ENCODE measurements at places on chromosomes 4 and X. TPM values are rescaled to one million over a fixed set of nuclear protein-coding genes. Genes with fewer than 3 reads are reported as not detected.

- no peak for DNase-seq
- no peaks in the 10 kb centered on the region for H3K4me1 ChIP-seq
- H3K27ac ChIP-seq = no peak overlapping the region
- H3K27me3 ChIP-seq = no peaks in the 10 kb centered on the region
Observed at GRCh38 chr4:27514711-27515110, 654.1 kb downstream of the STIM2 start.

- H3K27ac ChIP-seq = no peak overlapping the region
- DNase-seq = no peak
- no peaks in the 10 kb centered on the region for H3K27me3 ChIP-seq
- H3K4me1 ChIP-seq = no peaks in the 10 kb centered on the region
- no peak overlapping the region for H3K4me3 ChIP-seq
Observed at GRCh38 chrX:69900491-69900890, 149.2 kb downstream of the AWAT2 start.

The ANKRD50 gene
- total RNA-seq = 29.3 TPM

DNA sequence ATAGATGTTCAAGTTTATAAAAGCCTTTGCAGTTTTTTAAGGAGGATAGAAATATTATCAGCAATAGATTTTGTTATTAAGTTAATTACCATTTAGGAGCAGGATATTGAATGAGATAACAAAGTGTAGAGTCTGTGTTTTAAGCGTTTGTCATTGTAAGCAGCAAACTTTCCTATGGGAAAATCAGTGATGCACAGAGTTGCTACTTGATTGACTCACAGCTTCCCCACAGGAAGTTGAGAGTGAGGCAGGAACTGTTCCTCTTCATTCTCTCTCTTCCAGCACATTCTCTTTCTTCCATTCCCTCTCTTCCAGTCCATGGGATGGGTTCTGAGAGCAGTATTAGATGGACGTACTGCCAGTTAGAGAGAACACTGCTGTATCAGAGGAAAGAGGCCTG, 867.7 kb upstream of the AGA start:
- no peak overlapping the region for H3K4me3 ChIP-seq
- no peaks in the 10 kb centered on the region for H3K4me1 ChIP-seq
- no peaks in the 10 kb centered on the region for H3K36me3 ChIP-seq
- no peak overlapping the region for H3K27ac ChIP-seq
- no peaks in the 10 kb centered on the region for H3K27me3 ChIP-seq

The SLC4A4 gene
- total RNA-seq = 3.9 TPM

- DNase-seq = no peak
- H3K27ac ChIP-seq = no peak overlapping the region
- no peaks in the 10 kb centered on the region for H3K36me3 ChIP-seq
- H3K27me3 ChIP-seq = no peaks in the 10 kb centered on the region
Observed at GRCh38 chr4:3521621-3522325, 10.4 kb downstream of the LRPAP1 start.

The KCND1 gene
- 1.2 TPM for total RNA-seq

- H3K4me3 ChIP-seq = no peak overlapping the region
- no peaks in the 10 kb centered on the region for H3K27me3 ChIP-seq
- peaks cover 15% of the 10 kb centered on the region for H3K4me1 ChIP-seq
- H3K36me3 ChIP-seq = peaks cover 10% of the 10 kb centered on the region
Observed at GRCh38 chr4:154014407-154015321, 225.8 kb upstream of the SFRP2 start.

The NKX3-2 gene
- total RNA-seq = 4.0 TPM

DNA sequence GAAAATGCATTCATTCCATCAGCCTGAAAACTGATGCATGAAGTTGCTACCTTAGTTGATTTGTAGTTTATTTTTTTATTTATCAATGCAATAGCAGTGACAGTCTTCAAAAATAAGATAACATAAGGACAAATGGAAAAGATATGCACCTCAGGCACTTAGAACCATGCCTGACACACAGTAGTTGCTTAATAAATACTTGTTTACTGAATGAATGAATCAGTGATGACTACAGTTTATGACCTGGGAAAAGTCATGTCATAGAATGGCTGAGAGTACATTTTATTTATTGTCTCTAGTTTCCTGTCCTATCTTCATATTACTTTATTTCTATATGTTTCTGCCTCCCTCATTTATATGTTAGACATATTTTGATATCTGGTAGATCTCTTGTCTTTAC, 171.8 kb downstream of the TLL1 start:
- no peak overlapping the region for H3K27ac ChIP-seq
- no peak for DNase-seq
- no peaks in the 10 kb centered on the region for H3K27me3 ChIP-seq
- peaks cover 3% of the 10 kb centered on the region for H3K4me1 ChIP-seq

GRCh38 chr4:99947190-99947578, 766 bp upstream of the DNAJB14 start:
- no peak overlapping the region for H3K4me3 ChIP-seq
- H3K4me1 ChIP-seq = peaks cover 47% of the 10 kb centered on the region
- peak overlapping the region; percentile 96 for H3K27ac ChIP-seq

- H3K36me3 ChIP-seq = peaks cover 14% of the 10 kb centered on the region
- no peak for DNase-seq
- H3K4me3 ChIP-seq = no peak overlapping the region
Observed at GRCh38 chr4:1939664-1940509, 68.7 kb downstream of the NSD2 start.

GRCh38 chrX:154597221-154597620, 12.3 kb downstream of the CTAG1A start:
- DNase-seq = no peak
- no peaks in the 10 kb centered on the region for H3K4me1 ChIP-seq
- no peak overlapping the region for H3K4me3 ChIP-seq
- H3K27me3 ChIP-seq = peaks cover 5% of the 10 kb centered on the region
- H3K27ac ChIP-seq = no peak overlapping the region
- H3K36me3 ChIP-seq = peaks cover 8% of the 10 kb centered on the region

The TMEM255A gene
- 0.70 TPM for total RNA-seq

The EGF gene
- total RNA-seq = 0.84 TPM

GRCh38 chr4:40363945-40364344, 28.8 kb downstream of the CHRNA9 start:
- H3K36me3 ChIP-seq = no peaks in the 10 kb centered on the region
- no peaks in the 10 kb centered on the region for H3K27me3 ChIP-seq
- H3K4me1 ChIP-seq = no peaks in the 10 kb centered on the region
- DNase-seq = no peak
- H3K27ac ChIP-seq = no peak overlapping the region
- no peak overlapping the region for H3K4me3 ChIP-seq

GRCh38 chr4:94939791-94940519, 182.2 kb downstream of the BMPR1B start:
- H3K4me1 ChIP-seq = peaks cover 18% of the 10 kb centered on the region
- no peaks in the 10 kb centered on the region for H3K36me3 ChIP-seq
- H3K27ac ChIP-seq = no peak overlapping the region
- DNase-seq = no peak
- no peak overlapping the region for H3K4me3 ChIP-seq
- no peaks in the 10 kb centered on the region for H3K27me3 ChIP-seq

The IL21 gene
- not detected for total RNA-seq

- no peak overlapping the region for H3K27ac ChIP-seq
- no peak for DNase-seq
- no peaks in the 10 kb centered on the region for H3K27me3 ChIP-seq
Observed at GRCh38 chr4:143382596-143382995, 45.9 kb downstream of the GAB1 start.

The STARD8 gene
- 1.8 TPM for total RNA-seq

DNA sequence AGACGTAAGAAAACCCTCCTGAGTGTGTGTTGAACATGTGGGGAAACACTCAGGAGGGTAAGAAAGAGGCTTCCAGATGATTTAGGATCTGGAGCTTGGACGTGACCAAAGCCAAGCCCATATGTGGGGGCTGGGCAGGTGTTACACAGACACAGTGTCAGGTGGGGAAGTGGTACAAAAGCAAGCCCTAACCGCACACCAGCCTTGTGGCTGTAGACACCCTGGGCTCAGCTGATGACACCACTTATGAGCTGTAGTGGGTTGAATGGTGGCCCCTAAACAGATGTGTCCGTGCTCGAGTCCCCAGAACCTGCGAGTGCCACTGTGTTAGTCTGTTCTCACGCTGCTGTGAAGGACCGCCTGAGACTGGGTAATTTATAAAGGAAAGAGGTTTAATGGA, 25.0 kb upstream of the NSG1 start:
- H3K4me3 ChIP-seq = no peak overlapping the region
- no peak overlapping the region for H3K27ac ChIP-seq
- H3K36me3 ChIP-seq = no peaks in the 10 kb centered on the region
- peaks cover 3% of the 10 kb centered on the region for H3K27me3 ChIP-seq
- DNase-seq = no peak
- H3K4me1 ChIP-seq = peaks cover 39% of the 10 kb centered on the region

GRCh38 chr4:131381055-131381454, 1768.0 kb upstream of the PCDH10 start:
- H3K4me1 ChIP-seq = no peaks in the 10 kb centered on the region
- no peaks in the 10 kb centered on the region for H3K27me3 ChIP-seq
- no peak overlapping the region for H3K27ac ChIP-seq

The UGT2A1 gene
- not detected for total RNA-seq

The FGFRL1 gene
- total RNA-seq = 54.9 TPM

GRCh38 chr4:14184265-14184664, 556.7 kb upstream of the BOD1L1 start:
- no peaks in the 10 kb centered on the region for H3K36me3 ChIP-seq
- H3K4me3 ChIP-seq = no peak overlapping the region
- DNase-seq = no peak
- no peaks in the 10 kb centered on the region for H3K27me3 ChIP-seq
- H3K4me1 ChIP-seq = no peaks in the 10 kb centered on the region

DNA sequence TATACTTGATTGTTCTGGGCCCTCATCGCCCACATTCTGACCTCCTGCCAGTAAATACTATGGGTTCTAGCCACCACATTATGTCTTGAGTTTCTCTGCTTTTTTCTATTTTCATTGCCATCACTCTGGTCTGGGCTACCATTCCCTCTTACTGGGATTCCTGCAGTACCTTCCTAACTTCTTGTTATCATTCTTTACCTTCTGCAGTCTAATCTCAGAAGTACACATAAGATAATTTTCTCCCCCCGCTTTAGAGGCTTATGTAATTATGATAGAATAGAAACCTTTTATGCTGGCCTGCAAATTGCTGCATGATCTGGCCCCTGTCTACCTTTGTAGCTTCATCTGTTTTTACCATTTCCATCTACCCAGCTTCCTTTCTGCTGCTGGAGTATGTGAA, 19.2 kb downstream of the STIM2 start:
- H3K4me3 ChIP-seq = no peak overlapping the region
- no peak overlapping the region for H3K27ac ChIP-seq
- no peaks in the 10 kb centered on the region for H3K27me3 ChIP-seq
- peaks cover 4% of the 10 kb centered on the region for H3K4me1 ChIP-seq
- peaks cover 12% of the 10 kb centered on the region for H3K36me3 ChIP-seq

DNA sequence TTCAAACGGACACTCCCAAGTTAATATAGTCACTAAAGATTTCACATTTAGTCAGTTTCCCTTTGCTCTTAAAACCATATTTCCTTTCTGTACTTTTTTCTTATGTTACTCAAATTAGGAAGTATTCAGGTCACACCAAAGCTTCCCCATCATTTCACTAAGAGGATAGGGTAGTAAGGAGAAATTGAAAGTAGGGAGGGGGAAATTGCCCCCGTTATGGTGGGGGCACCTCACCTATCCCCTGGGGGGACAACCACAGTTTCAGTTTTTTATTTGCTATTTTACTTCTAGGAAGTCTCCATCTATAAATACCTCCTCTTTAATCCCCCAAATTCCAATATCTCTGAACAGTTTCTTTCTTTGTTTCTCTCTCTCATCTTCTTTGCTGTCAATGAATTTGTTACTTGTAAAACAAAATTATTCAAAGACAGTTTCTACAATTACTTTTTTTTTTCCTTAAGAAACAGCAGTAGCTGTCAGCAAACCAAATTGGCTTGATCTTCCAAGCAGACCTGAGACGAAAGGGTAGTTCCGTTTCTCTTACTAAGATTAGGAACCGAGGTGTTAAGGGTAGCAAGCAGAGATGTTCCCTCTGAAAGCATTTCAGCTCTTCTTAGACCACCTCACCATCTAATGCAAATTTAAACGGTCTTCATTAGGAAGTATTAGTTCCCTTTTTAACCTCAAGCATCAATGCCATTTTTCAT, 160.2 kb upstream of the KLF3 start:
- no peak overlapping the region for H3K27ac ChIP-seq
- no peak for DNase-seq
- H3K36me3 ChIP-seq = no peaks in the 10 kb centered on the region
- no peaks in the 10 kb centered on the region for H3K4me1 ChIP-seq
- H3K4me3 ChIP-seq = no peak overlapping the region

The SSX1 gene
- not detected for total RNA-seq

- no peaks in the 10 kb centered on the region for H3K4me1 ChIP-seq
- H3K27me3 ChIP-seq = no peaks in the 10 kb centered on the region
- peak overlapping the region; percentile 6 for H3K4me3 ChIP-seq
- no peaks in the 10 kb centered on the region for H3K36me3 ChIP-seq
Observed at GRCh38 chr4:972651-973424, 531 bp downstream of the DGKQ start.

The ZFP42 gene
- total RNA-seq = 0.77 TPM

GRCh38 chr4:90540536-90540935, 413.3 kb downstream of the CCSER1 start:
- H3K27me3 ChIP-seq = no peaks in the 10 kb centered on the region
- DNase-seq = no peak
- H3K4me3 ChIP-seq = no peak overlapping the region
- H3K4me1 ChIP-seq = no peaks in the 10 kb centered on the region
- H3K27ac ChIP-seq = no peak overlapping the region

GRCh38 chr4:112735474-112735951, 98.6 kb downstream of the LARP7 start:
- DNase-seq = no peak
- no peaks in the 10 kb centered on the region for H3K36me3 ChIP-seq
- no peak overlapping the region for H3K27ac ChIP-seq

DNA sequence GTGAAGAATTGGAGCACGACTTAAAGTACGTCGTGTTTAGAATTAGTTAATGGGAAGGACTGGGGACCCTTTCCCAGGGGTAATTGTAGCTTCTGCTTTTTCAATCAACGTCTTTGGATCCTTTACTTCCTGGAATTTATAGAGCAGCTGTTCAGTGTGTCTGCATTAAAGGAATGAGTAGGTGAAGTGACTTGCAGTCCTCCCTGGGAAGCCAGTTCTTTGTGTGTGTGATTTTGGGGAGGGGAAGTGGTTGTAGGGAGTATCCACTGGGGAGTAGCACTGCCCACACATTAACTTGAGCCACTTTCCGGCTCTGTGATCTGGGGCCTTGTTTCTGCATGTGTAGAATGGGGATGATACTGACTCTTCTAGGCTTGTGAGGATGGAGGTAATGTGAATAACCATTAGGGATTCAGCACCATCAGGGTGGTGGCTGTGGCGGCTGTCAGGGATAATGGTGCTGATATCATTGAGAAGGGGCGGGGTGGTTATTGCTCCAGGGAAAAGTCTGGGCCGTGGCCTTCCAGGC, 54.7 kb downstream of the TMEM131L start:
- H3K27me3 ChIP-seq = no peaks in the 10 kb centered on the region
- no peak for DNase-seq
- peaks cover 51% of the 10 kb centered on the region for H3K4me1 ChIP-seq
- H3K4me3 ChIP-seq = no peak overlapping the region
- H3K36me3 ChIP-seq = peaks cover 8% of the 10 kb centered on the region

DNA sequence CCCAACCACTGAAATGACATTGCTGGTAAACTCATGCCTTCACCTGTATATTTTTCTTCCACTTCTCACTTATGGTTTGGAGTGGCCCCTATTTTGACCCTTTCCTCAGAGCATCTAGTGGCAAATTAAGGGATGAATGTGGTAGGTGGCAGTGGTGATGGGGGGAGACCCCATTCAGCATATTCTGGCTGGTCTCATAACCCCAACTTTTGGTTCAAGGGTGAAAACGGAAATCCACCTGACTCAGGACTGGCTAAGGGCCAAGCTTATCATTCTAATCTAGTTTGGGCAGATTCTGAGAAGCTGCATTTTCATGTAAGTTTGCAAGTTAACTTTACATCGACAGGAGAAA, 47.0 kb upstream of the NSUN7 start:
- peaks cover 5% of the 10 kb centered on the region for H3K4me1 ChIP-seq
- no peak overlapping the region for H3K27ac ChIP-seq
- H3K27me3 ChIP-seq = no peaks in the 10 kb centered on the region
- no peak for DNase-seq
- H3K4me3 ChIP-seq = no peak overlapping the region

Data from neural crest cell (in vitro differentiated cells).